ENCODE measurements at places on chromosomes 13 and 19. TPM values are rescaled to one million over a fixed set of nuclear protein-coding genes. Genes with fewer than 3 reads are reported as not detected.

GRCh38 chr13:97026531-97027161 lies 32.4 kb upstream of the OXGR1 start:
- H3K4me1 ChIP-seq: no peaks in the 10 kb centered on the region
- no peak overlapping the region for H3K4me3 ChIP-seq
- no peak overlapping the region for H3K27ac ChIP-seq

GRCh38 chr13:31167490-31167889 lies 5.8 kb upstream of the HSPH1 start:
- no peaks in the 10 kb centered on the region for H3K27me3 ChIP-seq
- no peak overlapping the region for H3K27ac ChIP-seq
- no peaks in the 10 kb centered on the region for H3K36me3 ChIP-seq
- DNase-seq: no peak

The HTR2A gene
- total RNA-seq: not detected

The SMIM17 gene
- total RNA-seq: 0.76 TPM

The ZNF540 gene
- total RNA-seq: 0.24 TPM

The CYP4F2 gene
- total RNA-seq: not detected

The ZNF69 gene
- total RNA-seq: 5.5 TPM

Measured in A673 (cell line).